ENCODE measurements at places on chromosomes 2 and 18.

DNA sequence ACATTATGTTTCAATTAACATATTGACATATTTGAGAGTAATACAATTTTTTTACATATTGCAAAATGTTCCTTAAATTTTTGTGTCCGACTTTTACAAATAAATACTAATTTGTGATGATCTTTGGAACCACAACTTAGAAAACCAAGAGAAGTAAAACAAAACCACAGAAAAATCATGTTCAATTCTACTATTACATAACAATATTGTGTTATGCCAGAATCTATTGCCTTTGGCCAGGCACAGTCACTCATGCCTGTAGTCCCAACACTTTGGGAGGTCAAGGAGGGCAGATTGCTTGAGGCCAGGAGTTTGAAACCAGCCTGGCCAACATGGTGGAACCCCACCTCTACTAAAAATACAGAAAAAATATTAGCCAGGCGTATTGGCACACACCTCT, 92.8 kb upstream of the APCDD1 start:
- DNase-seq, result no peak

DNA sequence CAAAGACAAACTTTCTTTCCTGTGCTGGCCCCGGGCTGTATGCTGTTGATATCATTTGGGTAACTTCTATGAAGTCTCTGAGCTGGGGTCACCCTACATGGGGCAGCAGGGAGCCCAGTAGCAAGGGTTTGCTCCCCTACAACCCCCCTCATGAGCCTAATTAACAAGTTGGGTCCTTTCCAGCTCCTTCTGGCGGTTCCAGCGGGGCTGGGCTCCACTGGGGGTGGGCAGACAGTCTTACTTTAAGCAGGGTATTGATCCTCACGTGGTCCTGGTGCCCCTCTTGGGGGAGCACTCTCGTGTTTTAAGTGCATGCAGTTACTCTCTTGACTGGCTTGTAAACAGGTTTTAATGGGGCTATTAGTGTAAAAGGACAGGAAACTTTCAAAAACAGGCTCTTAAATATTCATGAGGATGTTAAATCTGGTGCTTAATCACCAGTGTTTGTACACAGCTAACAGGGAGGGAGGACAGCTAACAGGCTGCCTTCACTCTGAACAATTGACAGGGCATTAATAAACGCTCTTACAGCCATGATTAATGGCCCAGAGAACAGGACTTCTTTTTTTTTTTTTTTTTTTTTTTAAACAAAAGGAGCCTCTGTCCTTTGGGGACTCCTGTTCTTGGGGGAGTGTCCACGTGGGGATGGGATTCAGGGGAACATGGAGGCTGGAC, 36.6 kb upstream of the SKOR2 start:
- DNase-seq, result no peak

DNA sequence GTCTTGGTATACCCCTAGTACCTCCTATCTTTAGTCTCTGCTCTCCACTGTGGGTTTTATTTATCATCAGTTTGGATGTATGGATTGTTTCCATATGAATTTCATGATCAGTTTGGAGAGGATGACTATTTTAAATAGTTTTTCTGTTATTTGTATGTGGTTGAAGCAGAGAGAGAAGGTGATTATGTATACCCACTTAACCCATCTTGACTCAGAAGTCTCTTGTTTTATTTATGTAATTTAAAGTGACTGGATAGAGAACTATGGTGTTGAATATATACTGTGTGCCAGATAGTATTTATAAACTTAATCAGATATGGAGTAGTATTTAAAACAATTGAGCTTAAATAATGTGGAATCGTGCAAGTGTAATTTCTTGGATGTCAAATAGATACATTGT, 39.9 kb downstream of the SMAD4 start:
- no peak for DNase-seq

DNA sequence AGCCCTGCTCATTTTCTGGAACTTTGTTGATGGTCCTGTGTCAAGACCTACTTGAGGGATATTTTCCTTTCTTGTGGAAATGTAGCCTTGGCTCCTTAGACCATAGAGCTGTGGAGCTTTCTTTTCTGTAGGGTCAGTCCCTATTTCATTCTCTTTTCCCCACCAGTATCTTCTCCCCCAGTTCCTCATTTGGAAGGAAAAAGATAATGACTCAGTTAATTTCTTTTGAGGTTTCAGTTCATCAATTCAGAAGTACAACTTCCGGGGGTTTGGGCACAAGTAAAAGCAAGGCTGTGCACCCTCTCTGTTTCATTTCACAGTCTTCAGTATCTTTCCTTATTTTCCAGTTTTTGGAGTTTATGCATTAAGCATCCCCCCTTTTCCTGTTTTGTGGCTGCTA, 70.7 kb downstream of the CDC42EP3 start:
- DNase-seq, result peak; percentile 28

GRCh38 chr2:72130659-72131360, 16.9 kb downstream of the CYP26B1 start:
- DNase-seq, result no peak

GRCh38 chr2:181120625-181121024, 140.2 kb downstream of the UBE2E3 start:
- DNase-seq, result no peak

DNA sequence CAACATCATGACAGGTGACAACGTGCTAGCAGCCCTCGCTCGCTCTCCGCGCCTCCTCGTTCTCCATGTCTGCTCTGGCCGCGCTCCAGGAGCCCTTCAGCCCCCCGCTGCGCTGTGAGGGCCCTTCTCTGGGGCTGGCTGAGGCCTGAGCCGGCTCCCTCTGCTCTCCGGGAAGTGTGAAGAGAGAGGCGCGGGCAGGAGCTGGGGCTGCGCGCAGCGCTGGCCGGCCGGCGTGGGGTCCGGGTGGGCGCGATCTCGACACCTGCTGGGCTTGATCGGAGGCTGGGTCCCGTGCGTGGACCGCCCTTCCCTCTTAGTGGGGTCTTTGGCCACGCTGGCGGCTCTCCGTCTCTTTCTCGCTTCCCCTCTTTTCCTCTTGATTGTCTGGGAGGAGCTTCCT, 195.5 kb downstream of the ANKRD30BL start:
- DNase-seq, result no peak

GRCh38 chr2:127037476-127037875, 69.5 kb downstream of the BIN1 start:
- DNase-seq, result no peak

Measured in CD4-positive, alpha-beta T cell treated with Interleukin-17A for 1 hour (primary cell).